ENCODE measurements at places on chromosomes 1 and 21. TPM values are rescaled to one million over a fixed set of nuclear protein-coding genes. Genes with fewer than 3 reads are reported as not detected.

GRCh38 chr1:218392780-218393179 lies 47.6 kb downstream of the TGFB2 start:
- H3K27me3 ChIP-seq = no peaks in the 10 kb centered on the region
- no peaks in the 10 kb centered on the region for H3K36me3 ChIP-seq
- peaks cover 12% of the 10 kb centered on the region for H3K4me1 ChIP-seq
- no peak overlapping the region for H3K4me3 ChIP-seq
- H3K27ac ChIP-seq = peak overlapping the region; percentile 84
- DNase-seq = no peak

OR2L8 gene
- not detected for total RNA-seq

CD164L2 gene
- total RNA-seq = not detected

- H3K36me3 ChIP-seq = no peaks in the 10 kb centered on the region
- H3K27ac ChIP-seq = no peak overlapping the region
- no peak for DNase-seq
- no peaks in the 10 kb centered on the region for H3K27me3 ChIP-seq
- H3K4me3 ChIP-seq = no peak overlapping the region
Measured at GRCh38 chr1:231665101-231665500, 38.5 kb downstream of the DISC1 start.

- DNase-seq = no peak
- H3K4me3 ChIP-seq = no peak overlapping the region
- no peaks in the 10 kb centered on the region for H3K36me3 ChIP-seq
- peak overlapping the region; percentile 79 for H3K27ac ChIP-seq
- peaks cover 12% of the 10 kb centered on the region for H3K4me1 ChIP-seq
- no peaks in the 10 kb centered on the region for H3K27me3 ChIP-seq
Measured at GRCh38 chr1:67316918-67317317, 9.2 kb downstream of the IL12RB2 start.

DNA sequence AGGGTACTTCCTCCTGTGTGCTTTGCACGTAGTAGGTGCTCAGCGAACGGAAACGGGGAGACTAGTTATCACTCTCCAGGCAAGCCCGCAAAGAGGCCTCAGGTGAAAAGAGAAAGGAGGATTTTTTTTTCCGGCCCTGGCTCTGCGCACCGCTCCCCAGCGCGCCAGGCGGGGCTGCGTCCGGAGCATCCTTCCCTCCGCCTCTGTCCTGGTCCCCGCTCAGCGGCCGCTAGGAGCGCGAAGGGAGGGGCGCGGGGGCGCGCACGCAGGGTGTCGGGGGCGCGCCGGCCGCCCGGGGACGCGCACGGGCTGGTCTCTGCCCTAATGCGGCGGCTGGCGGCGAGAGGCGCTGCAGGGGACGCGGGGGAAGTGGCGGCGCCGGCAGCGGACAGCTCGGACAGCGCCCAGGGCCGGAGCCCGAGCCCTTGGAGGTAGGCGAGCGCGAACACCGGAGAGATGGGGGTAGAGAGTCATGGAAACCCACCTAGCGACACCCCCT lies 42.3 kb upstream of the NFASC start:
- no peak overlapping the region for H3K27ac ChIP-seq
- DNase-seq = no peak
- H3K27me3 ChIP-seq = peaks cover 14% of the 10 kb centered on the region
- H3K36me3 ChIP-seq = no peaks in the 10 kb centered on the region
- peak overlapping the region; percentile 41 for H3K4me3 ChIP-seq
